ENCODE measurements at places on chromosomes 11 and 22. TPM values are rescaled to one million over a fixed set of nuclear protein-coding genes. Genes with fewer than 3 reads are reported as not detected.

Gene EMID1
- total RNA-seq, result 45.6 TPM

Gene SLC35C1
- 11.5 TPM for total RNA-seq

Gene LRRN4CL
- total RNA-seq, result 0.85 TPM

GRCh38 chr11:26268980-26269660 is 62.8 kb upstream of the ANO3 start:
- no peaks in the 10 kb centered on the region for H3K4me1 ChIP-seq
- H3K36me3 ChIP-seq, result no peaks in the 10 kb centered on the region
- 0 out of 2 replicates have a peak, but pooled peaks cover 4% of the 10 kb centered on the region for H3K27me3 ChIP-seq

DNA sequence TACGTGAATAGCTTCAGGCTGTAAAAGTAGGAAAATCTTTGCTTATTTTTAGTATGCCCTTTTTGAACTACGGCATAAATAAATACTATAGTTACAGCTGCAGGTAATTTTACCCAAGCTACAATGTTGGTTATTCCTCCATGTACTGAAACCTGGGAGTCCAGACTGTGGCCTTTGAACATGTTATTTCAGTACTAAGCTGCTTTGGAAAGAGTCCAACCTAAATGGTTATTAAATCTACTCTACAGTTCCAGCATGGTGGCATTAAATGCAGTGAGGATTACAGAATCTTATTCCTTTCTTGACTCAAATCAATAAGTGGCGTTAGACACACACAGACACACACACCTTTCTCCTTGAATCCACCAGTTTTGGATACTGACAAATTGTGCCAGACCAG is 165.1 kb downstream of the MSANTD4 start:
- H3K27me3 ChIP-seq, result no peaks in the 10 kb centered on the region
- H3K36me3 ChIP-seq, result no peaks in the 10 kb centered on the region
- no peak overlapping the region for H3K4me3 ChIP-seq

Gene APOA5
- not detected for total RNA-seq

- H3K4me3 ChIP-seq, result peak overlapping the region; percentile 100
- peaks cover 28% of the 10 kb centered on the region for H3K4me1 ChIP-seq
- peaks cover 39% of the 10 kb centered on the region for H3K36me3 ChIP-seq
- no peaks in the 10 kb centered on the region for H3K27me3 ChIP-seq
- peak overlapping the region; percentile 97 for H3K27ac ChIP-seq
These were observed 943 bp upstream of the YWHAH start for GRCh38 chr22:31943206-31943977.

DNA sequence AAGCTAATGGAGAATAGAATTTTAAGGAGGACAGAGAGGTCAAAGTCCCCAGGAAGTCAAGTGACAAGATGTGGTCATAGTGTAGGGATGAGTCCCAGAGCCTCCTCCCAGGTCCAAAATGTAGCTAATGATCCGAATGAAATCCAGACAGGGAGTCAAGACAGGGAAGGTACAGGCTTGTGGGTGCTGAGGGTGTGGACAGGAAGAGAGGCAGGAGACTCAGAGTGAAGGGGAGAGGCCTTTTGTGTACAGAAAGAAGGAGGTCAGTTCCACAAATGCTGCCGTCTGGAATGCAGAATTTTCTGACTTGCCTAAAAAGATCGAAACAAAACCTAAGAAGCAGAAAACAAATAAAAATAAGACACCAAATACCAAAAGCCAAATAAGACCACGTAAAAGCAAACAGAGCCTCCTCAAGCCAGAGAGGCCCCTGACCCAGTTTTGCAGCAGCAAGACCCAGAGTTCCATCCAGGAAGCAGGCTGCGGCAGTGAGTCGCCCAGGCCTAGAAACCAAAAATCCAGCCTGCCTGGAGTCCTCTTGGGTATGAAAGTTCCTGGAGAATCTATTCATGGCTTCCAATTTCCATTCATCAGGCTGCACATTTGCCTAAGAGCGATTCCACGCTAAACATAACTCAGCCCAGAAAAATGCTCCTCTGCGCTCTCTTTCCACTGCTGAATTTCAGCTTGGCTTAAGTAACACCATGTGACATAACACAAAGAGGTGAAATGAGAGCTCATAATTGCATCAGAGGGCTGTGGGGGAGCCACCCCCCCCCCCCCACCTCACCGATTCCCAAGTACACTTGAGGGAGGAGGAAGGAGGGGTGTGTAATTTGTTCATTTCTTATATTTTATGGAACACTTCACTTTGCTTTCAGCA is 71.2 kb downstream of the KIRREL3 start:
- H3K4me3 ChIP-seq, result no peak overlapping the region
- H3K27ac ChIP-seq, result no peak overlapping the region
- H3K4me1 ChIP-seq, result no peaks in the 10 kb centered on the region
- no peaks in the 10 kb centered on the region for H3K27me3 ChIP-seq

Gene ZNF280A
- not detected for total RNA-seq

- DNase-seq, result no peak
- H3K4me3 ChIP-seq, result no peak overlapping the region
- no peak overlapping the region for H3K27ac ChIP-seq
These were observed 133.8 kb downstream of the BRD1 start for GRCh38 chr22:49693848-49694247.

Gene CCDC134
- 10.6 TPM for total RNA-seq

DNA sequence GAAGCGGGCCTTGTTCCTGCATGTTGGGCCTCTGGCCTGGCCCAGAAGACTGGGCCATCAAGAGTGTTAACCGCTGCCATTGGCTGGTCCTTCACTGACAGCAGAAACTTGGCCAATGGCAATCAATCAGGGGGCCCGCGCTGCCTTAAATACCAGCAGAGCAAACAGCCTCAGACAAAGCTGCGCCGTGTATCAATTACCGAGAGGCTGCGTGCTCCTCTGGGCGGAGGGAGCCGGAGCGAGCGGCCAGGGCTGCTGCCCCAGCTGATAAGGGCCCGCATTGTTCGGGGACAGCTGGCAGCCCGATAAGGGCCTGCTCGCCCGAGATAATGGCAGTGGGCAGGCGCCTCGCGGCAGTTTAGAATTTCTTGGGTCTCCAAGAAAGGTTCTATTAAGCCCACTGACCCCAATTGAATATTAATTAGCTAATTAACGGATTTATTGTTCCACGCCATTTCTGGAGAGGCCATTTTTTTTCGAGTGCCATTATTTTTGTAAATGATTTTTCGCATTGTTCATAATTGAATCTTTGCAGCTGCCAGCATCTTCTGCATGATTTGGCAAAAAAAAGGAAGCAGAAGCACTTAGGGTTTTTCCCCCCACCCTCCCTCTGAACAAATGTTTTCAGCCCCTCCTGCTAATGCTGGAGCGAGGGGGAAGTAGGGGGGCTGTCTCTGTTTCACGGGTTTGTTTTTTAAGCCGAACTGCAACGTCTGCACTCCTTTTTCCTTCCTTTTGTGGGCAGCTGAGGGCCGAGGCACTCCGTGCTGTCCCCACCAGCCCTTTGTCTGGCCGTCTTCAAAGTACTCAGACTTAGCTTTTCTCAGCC is 37.6 kb upstream of the RIC3 start:
- no peaks in the 10 kb centered on the region for H3K4me1 ChIP-seq
- no peak overlapping the region for H3K4me3 ChIP-seq
- no peaks in the 10 kb centered on the region for H3K36me3 ChIP-seq
- no peak overlapping the region for H3K27ac ChIP-seq

DNA sequence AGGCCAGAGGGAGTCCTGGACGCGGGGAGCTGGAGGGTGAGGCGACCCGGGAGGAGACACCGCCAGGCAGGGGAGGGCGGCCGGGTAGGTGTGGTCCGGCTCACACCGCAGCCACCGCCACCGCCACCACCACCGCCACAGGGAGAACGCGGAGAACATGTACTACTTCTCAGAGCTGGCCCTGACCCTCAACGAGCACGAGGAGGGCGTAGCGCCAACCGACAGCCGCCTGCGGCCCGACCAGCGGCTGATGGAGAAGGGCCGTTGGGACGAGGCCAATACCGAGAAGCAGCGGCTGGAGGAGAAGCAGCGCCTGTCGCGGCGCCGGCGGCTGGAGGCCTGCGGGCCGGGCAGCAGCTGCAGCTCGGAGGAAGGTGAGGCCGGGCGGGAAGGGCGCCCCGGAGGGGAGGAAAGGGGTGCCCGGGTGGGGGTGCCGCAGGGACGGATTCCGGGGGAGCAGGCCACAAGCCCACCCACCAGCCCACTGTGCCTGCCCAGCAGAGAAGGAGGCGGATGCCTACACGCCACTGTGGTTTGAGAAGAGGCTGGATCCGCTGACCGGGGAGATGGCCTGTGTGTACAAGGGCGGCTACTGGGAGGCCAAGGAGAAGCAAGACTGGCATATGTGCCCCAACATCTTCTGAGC is 62.8 kb downstream of the MORC2 start:
- peak; percentile 39 for DNase-seq
- no peak overlapping the region for H3K4me3 ChIP-seq
- H3K27me3 ChIP-seq, result no peaks in the 10 kb centered on the region

- H3K4me3 ChIP-seq, result no peak overlapping the region
- H3K36me3 ChIP-seq, result no peaks in the 10 kb centered on the region
- no peak overlapping the region for H3K27ac ChIP-seq
- DNase-seq, result no peak
- H3K4me1 ChIP-seq, result no peaks in the 10 kb centered on the region
These were observed 122.6 kb upstream of the SERPIND1 start for GRCh38 chr22:20651286-20651685.

DNA sequence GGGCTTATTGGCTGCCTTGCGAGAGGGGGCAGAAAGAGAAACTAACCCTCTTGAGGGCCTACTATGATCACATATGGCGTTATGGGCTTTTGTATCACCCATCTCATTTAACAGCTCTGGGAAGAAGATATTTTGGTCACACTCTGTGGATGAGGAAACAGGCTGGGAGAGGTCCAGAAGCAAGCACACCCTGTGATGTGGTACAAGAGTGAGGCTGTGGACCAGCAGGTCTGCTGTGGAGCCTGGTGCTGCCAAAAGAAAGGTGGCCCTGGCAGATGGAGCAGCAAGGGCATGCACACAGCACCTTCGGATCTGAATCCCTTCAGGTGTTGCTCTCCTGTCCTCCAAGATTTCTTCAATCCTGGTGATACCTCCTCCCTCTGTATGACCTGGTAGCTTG is 64.1 kb downstream of the KCNC1 start:
- H3K4me1 ChIP-seq, result no peaks in the 10 kb centered on the region
- no peak for DNase-seq
- H3K36me3 ChIP-seq, result no peaks in the 10 kb centered on the region
- no peak overlapping the region for H3K4me3 ChIP-seq
- H3K27me3 ChIP-seq, result no peaks in the 10 kb centered on the region

Gene WT1
- not detected for total RNA-seq

DNA sequence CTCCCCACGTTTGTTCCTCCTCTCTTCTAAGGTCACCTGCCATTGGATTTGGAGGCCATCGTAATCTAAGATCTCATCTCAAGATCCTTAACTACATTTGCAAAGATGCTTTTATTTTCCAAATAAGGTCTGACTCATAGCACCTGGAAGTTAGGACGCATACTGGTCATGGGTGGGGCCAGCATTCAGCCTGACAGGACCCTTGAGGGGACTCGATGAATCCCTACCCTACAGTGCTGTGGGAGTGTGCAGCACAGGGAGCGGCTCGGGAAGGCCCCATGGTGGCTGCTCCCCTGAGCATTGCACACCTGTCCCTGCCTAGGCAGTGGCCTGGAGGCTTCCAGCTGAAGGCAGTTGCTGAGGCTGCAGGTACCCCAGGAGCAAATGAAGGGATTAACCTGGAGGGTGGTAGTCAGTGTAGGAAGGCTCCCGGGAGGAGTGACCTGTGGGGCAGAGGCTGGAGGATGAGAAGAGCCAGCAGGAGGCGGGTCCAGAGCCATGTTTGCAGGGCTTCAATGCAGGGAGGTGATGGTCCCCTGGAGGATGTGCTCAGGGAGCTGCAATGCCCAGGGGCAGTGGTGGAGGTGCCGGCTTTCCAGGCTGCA is 362.2 kb downstream of the CTTN start:
- no peaks in the 10 kb centered on the region for H3K36me3 ChIP-seq
- H3K27me3 ChIP-seq, result no peaks in the 10 kb centered on the region
- DNase-seq, result no peak
- no peak overlapping the region for H3K4me3 ChIP-seq

DNA sequence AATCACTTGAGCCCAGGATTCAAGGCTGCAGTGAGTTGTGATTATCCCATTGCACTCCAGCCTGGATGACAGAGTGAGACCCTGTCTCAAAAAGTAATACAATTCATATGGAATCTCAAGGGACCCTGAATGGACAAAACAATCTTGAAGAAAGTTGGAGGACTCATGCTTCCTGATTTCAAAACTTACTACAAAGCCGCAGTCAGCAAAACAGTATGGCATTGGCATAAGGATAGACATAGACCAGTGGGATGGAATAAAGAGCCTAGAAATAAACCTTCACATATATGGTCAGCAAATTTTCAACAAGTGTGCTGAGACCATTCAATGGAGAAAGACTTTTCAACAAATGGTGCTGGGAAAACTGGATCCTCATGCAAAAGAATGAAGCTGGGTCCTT is 2.5 kb downstream of the SELENOO start:
- H3K4me3 ChIP-seq, result no peak overlapping the region
- peaks cover 64% of the 10 kb centered on the region for H3K36me3 ChIP-seq
- H3K4me1 ChIP-seq, result peaks cover 19% of the 10 kb centered on the region
- H3K27ac ChIP-seq, result no peak overlapping the region
- no peaks in the 10 kb centered on the region for H3K27me3 ChIP-seq

GRCh38 chr22:32858957-32859356 is 57.5 kb downstream of the TIMP3 start:
- H3K36me3 ChIP-seq, result peaks cover 7% of the 10 kb centered on the region
- H3K27ac ChIP-seq, result no peak overlapping the region
- no peak overlapping the region for H3K4me3 ChIP-seq

Data from SJSA1 (cell line).